OCI-LY7 (cell line): ENCODE measurements at places on chromosomes 16 and 17.

GRCh38 chr17:78954684-78955083 is 25.0 kb downstream of the LGALS3BP start:
- no peak for DNase-seq

- DNase-seq = no peak
Measured at GRCh38 chr17:39015546-39015935, 48.3 kb upstream of the FBXO47 start.

GRCh38 chr17:67132366-67132765 is 88.0 kb downstream of the CACNG1 start:
- no peak for DNase-seq

- DNase-seq = no peak
Measured at GRCh38 chr17:2395258-2396181, 5.3 kb downstream of the MNT start.

- no peak for DNase-seq
Measured at GRCh38 chr16:56343661-56344517, 81.5 kb downstream of the AMFR start.

GRCh38 chr17:63751806-63752205 is 10.2 kb upstream of the STRADA start:
- no peak for DNase-seq

DNA sequence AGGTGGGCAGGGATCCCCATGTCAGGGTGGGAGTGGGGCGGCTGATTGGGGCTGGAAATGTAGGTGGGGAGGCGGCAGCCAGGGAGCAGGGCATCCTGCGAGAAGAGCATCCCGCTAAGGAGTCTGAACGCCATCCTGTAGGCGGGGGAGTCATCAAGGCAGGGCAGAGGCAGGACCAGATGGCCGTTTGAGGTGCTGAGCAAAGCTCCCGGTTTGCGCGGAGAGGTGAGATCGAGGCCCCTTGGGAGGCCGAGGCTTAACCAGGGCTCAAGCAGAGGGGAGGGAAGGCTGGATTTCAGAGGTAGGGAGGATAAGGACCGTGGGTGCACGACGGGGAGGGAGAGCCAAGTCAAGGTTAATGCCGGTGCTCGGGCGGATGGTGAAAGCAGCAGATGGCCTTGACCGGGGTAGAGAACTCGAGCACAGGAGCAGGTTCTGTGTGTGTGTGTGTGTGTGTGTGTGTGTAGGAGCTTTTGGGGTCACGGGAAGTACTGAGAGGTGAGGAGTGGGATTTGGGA is 472 bp upstream of the NME2 start:
- no peak for DNase-seq

- no peak for DNase-seq
Measured at GRCh38 chr16:55436587-55436986, 42.4 kb upstream of the MMP2 start.

- no peak for DNase-seq
Measured at GRCh38 chr17:34254651-34255380, at the start of gene CCL2. TSS of gene CCL2 (plus strand) at chr17:34255285. CDS start at chr17:34255350, 65 bp downstream.
